ENCODE measurements at places on chromosomes 2 and 18. TPM values are rescaled to one million over a fixed set of nuclear protein-coding genes. Genes with fewer than 3 reads are reported as not detected.

DNA sequence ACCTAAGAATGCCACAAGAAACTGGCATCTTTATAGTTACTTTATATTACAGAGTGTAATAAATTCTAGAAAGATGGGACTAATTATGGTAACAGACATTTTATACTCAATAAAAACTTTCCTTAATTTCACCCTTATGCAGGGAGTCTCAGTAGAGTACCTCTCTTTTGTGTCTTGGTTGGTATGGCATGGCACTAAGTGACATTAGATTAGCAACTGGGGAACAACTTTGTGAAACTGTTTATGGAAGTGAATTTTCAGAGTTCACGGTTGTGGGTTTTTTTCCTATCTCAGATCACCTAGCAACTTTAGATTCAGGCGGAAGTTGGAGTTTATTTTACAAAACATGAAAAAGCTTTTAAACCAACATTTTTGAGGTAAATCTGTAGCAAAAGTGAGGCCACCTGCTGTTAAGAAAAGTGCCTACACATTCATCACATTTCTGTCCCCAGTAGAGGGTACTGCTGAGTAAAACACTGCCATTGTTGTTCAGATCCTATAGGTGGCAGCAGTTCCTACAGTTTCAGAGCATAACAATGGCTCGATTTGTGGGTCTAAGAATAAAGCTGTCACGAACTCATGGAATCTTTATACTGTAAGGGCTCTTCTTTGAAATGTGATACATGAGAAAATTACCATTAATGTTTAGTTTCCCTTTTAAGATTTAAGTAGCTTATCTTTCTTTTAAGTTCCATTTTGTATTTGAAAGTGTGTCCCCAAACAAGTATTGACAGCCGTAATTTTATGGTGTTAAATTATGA is 117.6 kb downstream of the CAMKMT start:
- DNase-seq = peak; percentile 63

Gene ASXL3
- not detected for total RNA-seq

Gene NAT8
- not detected for total RNA-seq

GRCh38 chr18:69326094-69326493 is 74.6 kb upstream of the DOK6 start:
- DNase-seq = no peak

Gene TUBA4B
- not detected for total RNA-seq

DNA sequence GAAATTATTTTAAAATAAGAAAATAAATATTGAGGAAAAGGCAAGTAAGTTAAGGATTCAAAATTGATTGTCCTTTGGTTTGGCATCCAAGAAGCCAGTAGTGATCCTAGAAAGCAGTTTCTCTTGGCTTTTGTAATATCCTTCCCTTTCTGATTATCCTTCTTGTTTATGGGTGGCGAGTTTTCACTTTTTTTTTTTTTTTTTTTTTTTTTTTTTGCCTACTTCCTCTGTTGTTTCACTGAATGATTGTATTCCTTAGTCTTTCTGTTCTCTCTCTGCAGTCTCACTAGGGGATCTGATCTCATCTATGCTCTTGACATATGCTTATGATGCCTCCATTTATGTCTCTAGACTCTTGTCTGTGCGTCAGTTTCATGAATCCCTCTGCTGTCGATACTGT is 4.2 kb downstream of the NAPG start:
- DNase-seq = no peak

- peak; percentile 79 for DNase-seq
These were observed 172.9 kb upstream of the SETBP1 start for GRCh38 chr18:44507729-44508325.

GRCh38 chr2:26058390-26058789 is 24.5 kb downstream of the RAB10 start:
- no peak for DNase-seq

- no peak for DNase-seq
These were observed 19.5 kb downstream of the MARCHF4 start for GRCh38 chr2:216352653-216353270.

DNA sequence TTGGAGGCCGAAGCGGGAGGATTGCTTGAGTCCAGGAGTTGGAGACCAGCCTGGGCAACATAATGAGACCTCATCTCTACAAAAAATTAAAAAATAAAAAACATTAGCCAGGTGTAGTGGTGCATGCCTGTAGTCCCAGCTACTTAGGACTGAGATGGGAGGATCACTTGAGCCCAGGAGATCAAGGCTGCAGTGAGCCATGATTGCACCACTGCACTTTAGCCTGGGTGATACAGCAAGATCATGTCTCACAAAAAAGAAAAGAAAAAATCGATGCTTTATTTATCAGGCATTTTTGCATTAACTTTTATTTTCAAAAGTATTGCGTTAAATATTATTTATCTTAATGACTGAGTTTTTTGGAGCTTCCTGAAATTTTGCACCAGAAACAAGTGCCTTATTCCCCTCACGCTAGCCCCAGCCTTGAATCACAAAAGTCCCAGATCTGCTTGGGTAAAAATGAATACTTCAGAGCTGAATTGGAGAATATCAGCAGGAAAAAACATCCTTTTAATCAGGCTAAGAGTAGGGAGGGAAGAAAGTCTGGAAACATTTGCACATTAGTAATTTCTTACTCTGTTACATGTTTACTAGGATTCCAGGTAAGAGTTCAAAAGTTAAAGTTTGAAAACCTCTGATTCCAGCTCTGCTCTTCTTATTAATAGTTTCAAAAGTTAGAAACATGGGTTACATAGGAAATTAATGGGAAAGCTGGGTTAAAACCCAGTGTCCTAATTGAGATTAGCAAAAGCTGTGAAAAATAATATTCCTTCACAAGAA is 296.8 kb upstream of the FBXO11 start:
- no peak for DNase-seq

Gene RNF152
- total RNA-seq = 0.95 TPM

Gene GNAL
- 1.2 TPM for total RNA-seq

Gene DCDC2C
- total RNA-seq = not detected

DNA sequence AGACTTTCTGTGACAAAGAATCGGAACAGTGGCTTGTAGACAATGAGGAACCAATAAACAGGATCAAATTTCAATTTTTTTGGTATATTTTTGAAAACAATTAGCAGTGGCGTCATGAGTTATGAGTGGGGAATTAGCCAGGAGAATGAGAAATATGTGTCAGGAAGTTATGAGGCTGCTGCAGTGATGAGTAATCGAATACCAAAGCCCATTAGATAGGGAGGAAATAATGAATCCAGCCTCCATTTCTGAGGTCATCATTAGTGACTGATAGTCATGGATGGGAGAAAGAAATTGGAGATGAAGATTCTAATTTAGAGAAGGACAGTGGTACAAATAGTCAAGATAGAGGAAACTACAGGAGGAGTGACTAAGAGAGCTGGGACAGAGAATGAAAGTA is 673.1 kb upstream of the VRK2 start:
- DNase-seq = no peak

Gene KIF1A
- not detected for total RNA-seq

- no peak for DNase-seq
These were observed 184.7 kb downstream of the MYCN start for GRCh38 chr2:16124881-16125613.

Gene SP110
- 71.5 TPM for total RNA-seq

Gene IL1RL2
- total RNA-seq = not detected

- DNase-seq = no peak
These were observed 16.6 kb downstream of the DPP4 start for GRCh38 chr2:162057426-162057825.

GRCh38 chr2:207782238-207783030 is 12.7 kb upstream of the FZD5 start:
- DNase-seq = no peak

Gene NT5C1B
- total RNA-seq = not detected

DNA sequence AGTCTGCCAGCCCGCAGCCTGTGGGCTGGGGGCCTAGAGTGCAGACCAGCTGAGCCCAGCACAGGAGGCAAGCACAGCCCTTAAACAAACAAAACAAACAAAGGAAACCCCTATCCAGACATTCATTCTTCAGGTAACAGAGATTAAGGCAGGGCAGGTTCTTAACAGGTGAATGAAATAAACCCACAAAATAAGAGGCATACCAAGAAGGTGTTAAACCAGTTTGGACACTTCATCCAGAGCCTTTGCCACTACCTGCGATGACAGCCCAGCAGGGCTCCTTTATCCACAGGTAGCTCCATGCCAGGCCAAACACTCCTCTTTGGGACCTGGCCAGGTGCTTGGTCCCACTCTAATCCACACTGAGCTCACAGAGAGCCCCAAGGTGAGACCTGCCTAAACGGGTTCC is 209.7 kb upstream of the SIX2 start:
- no peak for DNase-seq

- DNase-seq = no peak
These were observed 217.9 kb upstream of the RND3 start for GRCh38 chr2:150705357-150705756.

DNA sequence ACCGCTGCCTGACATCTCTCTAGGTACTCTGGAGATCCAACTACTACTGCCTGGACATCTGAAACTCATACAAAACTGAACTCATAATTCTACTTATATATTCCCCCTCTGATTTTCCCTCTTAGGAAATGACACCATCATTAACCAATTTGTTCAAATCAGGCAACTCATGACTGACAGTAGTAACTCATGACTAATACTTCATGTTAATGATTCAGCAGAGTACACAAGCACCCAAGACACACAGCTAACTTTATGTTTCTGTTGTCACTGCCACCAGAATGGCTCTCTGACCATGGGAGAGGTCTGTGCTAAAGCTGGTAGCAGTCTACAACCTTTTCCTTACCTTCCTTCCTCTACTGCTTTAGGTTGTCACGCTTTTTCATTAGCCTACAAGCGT is 91.1 kb downstream of the ITSN2 start:
- DNase-seq = no peak

Gene B4GALT6
- total RNA-seq = 2.3 TPM

Gene RFTN2
- total RNA-seq = not detected

DNA sequence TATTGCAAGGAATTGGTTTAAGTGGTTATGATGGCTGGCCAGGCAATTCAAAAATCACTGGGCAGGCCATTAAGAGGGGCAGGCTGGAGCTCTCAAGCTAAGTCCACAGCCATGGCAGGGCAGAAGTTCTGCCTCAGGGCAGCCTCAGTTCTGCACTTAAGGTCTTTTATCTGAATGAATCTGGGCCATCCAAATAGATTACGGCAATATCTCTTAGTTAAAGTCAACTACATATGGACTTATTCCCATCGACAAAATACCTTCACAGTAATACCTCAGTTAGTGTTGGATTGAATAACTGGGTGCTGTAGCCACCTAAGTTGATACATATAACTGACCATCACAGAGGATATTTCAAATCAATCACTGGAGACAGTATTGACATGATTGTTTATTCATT is 904.8 kb downstream of the MBD2 start:
- DNase-seq = no peak

- no peak for DNase-seq
These were observed 159.6 kb downstream of the BAZ2B start for GRCh38 chr2:159456500-159457426.

- DNase-seq = no peak
These were observed 35.9 kb upstream of the POMC start for GRCh38 chr2:25204190-25204838.

DNA sequence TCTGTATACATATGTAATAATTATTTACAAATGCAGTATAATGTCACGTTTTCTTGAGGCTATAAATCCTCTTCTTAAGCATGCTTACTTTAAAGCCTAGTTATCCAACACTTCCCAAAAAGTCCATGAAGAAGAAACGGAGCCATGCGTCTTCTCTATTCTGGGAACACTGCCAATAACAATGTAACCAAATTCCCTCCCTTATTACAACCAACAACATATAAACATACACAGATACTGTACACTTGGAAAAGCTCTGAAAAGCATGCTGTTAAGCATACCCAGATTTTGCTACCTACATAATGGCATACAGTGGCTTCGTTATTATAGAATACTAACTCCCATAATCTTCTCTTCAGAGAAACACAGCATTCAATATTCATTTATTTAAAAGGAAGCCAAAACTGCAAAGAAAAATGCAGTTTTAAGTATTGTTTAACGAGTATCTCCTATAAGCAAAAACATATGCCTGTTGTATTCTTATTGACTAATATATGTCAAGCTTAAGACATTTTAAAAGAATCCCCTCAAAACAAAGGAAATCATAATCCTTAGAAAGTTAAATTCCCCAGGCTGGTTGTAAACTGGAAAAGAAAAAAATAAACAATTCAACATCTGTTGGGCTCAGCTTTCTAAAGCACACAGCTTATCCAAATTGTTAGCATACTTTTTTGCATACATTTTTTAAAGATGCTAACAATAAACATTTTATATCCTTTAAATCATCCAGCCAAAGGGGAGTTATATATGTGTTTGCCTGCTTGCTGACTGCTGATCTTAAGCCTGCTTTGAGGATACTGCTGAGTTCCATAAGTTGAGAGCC is 83.4 kb downstream of the SLC25A12 start:
- no peak for DNase-seq

- no peak for DNase-seq
These were observed 17.7 kb upstream of the CIB4 start for GRCh38 chr2:26658691-26659346.

- DNase-seq = no peak
These were observed 6.1 kb upstream of the CCDC178 start for GRCh38 chr18:33446604-33447003.

Gene TPRKB
- total RNA-seq = 20.0 TPM

DNA sequence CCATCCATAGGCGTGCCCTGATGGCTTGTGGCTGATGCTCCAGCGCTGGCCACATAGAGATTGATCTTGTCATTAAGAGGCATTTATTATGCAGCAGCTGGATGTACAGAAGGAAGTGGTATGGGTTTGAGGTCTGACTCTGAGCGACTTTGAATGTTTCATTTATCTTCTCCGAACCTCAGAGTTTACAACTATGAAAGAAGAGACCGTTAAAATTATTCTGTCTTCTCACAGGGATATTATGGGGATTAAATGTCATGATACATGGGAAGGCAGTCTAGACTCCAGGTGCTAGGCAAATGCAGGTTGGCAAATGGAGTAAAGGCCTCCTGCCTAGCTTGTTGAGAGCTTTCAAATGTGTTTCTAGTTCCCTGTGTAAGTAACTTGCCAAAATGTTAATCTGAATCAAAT is 30.3 kb downstream of the MOGAT1 start:
- no peak for DNase-seq

- no peak for DNase-seq
These were observed 175.6 kb downstream of the SUCLG1 start for GRCh38 chr2:84283506-84283905.

GRCh38 chr2:223725494-223725893 is 111.9 kb downstream of the AP1S3 start:
- DNase-seq = no peak

GRCh38 chr2:27071990-27072830 is 756 bp upstream of the OST4 start:
- peak; percentile 80 for DNase-seq

GRCh38 chr2:189164746-189165145 is 14.8 kb downstream of the COL5A2 start:
- no peak for DNase-seq

All from natural killer cell treated with Interleukin-12 subunit alpha and Interleukin-12 subunit beta and Interleukin-15 and Interleukin-18, amount 100 ng/mL, for 72 hours (primary cell).